ENCODE measurements at places on chromosomes 16 and 17.

GRCh38 chr16:81318711-81319110 lies 3.9 kb downstream of the GAN start:
- DNase-seq: no peak

GRCh38 chr17:80287806-80288567 lies 27.3 kb downstream of the RNF213 start:
- no peak for DNase-seq

DNA sequence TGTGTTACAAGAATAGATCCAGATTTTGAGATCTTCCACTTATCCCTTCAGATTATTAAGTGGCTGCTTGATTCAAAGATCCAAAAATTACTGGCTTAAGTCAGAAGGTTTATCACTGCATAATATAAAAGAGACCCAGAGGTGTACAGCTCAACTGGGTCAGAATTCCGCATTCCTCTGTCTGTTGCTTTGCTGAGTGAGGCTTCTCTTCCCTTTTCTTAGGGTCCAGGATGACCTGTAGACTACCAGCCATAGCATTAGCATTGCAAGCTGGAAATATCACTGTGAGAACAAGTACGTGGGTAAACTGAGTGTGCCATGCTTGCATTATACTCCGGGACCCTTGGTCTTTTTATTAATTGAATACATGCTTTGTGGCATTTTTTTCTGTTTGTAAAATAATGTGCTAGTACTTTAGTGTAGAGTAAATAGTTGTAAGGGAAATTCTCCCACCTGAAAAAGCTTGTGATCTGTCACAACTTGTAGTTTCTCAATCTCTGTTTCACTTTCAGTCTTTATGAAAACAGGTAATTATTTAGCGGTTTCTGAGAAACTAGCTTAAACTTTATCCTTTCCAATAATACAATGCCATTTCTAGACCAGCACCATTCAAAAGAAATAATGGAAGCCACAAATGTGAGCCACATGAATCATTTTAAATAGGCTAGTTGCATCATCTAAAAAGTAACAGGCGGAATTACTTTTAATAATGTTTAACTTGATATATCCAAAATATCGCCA lies 61.6 kb downstream of the TNRC6C start:
- no peak for DNase-seq

DNA sequence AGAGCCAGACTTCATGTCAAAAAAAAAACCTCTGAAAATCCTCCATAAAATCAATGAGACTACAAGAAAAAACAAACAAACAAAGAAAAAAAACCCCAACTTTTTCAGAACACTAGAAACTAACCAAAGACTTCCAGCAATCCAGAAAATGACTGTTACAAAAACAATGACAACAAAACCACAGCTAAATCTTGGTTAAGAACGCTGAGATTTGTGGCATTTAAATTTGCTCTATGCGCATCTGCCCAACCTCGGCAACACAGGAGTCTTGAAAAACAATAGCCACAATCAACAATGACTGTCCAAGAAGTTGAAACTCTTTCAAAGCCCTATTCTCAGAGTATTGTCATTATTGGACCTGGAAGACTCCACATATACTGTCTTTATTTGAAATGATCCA lies 402.4 kb downstream of the ZFHX3 start:
- no peak for DNase-seq

DNA sequence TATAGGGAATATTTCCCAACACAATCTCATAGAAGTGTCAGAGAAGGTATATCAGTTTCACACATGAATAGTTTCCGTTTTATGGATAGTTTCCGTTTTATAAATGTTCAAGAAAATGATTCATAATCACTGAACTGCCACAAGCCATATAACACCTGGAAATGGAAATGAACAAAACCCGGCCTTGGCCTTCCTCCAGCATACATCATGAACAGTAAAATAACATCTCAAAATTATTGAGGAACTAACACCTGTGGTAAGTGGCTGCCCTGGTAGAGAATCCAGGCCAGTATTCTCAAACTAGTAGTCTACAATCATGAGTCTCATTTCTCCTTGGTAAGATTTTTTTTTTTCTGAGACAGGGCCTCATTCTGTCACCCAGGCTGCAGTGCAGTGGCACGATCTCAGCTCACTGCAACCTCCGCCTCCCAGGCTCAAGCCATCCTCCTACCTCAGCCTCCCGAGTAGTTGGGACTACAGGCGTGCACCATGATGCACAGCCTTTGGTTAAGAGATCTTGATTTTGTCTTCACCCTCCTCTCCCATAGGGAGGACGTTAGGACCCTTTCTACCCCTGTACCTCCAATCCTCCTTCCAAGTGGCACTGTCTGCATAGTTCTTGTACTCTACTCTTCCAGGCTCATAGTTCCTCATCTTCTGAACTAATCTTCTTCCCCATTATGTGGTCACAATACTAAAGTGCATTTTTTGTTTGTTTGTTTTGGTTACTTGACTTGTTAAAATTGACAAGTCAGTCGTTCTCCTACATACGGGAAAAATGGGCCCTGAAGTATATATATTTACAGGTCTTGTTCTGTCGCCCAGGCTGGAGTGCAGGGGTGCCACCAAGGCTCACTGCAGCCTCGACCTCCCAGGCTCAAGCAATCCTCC lies 15.0 kb upstream of the RGS9 start:
- DNase-seq: no peak

DNA sequence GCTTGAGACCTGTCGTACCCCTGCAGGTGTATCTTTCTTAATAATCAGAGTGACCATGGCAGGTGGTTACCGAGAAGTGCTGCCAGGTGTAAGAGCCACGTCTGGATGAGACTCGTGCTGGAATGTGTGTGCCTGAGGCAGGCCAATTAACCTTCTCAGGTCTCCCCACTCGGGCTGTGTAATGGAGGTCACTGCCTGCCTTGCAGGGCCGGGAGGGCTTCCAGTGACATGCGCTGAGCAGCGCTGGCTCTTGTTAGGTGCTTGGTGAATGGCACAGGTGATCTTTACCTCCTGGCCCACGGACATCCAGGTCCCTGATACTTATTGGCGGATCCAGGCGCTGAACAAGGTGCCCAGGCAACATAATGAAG lies 4.6 kb upstream of the GSE1 start:
- no peak for DNase-seq

GRCh38 chr17:17959520-17960361 lies 12.5 kb downstream of the TOM1L2 start:
- DNase-seq: no peak

DNA sequence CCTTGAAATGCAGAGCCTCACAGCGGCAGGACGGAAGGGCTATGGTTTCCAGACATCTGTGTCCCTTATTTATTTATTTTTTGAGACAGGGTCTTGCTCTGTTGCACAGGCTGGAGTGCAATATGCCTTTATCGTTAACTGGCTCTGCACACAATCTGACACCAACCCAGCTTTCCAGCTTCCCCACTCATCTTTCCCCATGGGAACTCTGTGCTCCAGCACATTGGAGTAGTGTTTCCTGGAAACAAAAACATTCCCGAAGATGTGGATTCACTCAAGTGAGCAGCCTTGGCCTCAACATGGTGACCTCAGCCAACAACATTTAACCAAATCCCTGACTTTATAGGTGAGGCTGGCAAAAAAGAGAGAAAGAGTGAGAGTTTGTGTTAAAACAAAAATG lies 307.1 kb downstream of the TMEM114 start:
- no peak for DNase-seq

GRCh38 chr17:38358586-38359513 lies 7.2 kb downstream of the SOCS7 start:
- DNase-seq: no peak

- DNase-seq: no peak
Measured at GRCh38 chr16:84611041-84611440, 6.8 kb downstream of the COTL1 start.

GRCh38 chr17:39841134-39841683 lies 22.9 kb downstream of the IKZF3 start:
- no peak for DNase-seq

GRCh38 chr16:17450291-17450690 lies 20.5 kb downstream of the XYLT1 start:
- no peak for DNase-seq

Measured in ascending aorta (tissue), 2 donors.